CD4-positive, alpha-beta memory T cell (primary cell): ENCODE measurements at places on chromosomes 2 and 18. TPM values are rescaled to one million over a fixed set of nuclear protein-coding genes. Genes with fewer than 3 reads are reported as not detected.

GRCh38 chr2:111982822-111983221 lies 72.2 kb upstream of the TMEM87B start:
- DNase-seq = no peak

GRCh38 chr2:86603905-86604304 lies 19.8 kb downstream of the RNF103 start:
- no peak for DNase-seq

- DNase-seq = no peak
Measured at GRCh38 chr2:71379086-71379485, 47.5 kb downstream of the ZNF638 start.

DNA sequence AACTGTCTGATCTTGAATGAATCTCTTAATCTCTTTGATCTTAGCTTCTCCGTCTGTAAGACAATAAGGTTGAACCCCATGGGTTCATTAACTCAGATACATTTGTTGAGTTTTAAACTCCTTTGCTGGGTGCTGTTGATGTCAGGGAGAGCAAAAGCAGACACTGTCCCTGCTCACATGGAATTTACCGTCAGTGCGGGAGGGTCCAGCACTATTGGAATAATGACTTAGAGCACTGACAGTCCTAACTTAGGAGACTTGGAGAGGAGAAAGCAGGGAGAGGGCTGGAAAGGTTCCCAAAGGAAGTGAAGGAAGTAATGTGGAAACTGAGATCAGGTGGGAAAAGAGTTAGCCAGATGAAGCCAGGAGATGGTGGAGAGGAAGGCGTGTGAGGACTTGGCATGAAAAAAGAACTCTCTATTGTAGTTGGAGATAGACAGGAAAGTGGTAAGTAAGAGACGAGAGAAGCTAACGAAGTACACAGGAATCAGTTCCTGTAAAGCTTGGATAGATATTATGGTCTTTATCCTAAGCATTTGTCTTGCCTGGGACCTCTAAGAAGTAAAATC lies 141.4 kb upstream of the SERTAD2 start:
- no peak for DNase-seq

DNA sequence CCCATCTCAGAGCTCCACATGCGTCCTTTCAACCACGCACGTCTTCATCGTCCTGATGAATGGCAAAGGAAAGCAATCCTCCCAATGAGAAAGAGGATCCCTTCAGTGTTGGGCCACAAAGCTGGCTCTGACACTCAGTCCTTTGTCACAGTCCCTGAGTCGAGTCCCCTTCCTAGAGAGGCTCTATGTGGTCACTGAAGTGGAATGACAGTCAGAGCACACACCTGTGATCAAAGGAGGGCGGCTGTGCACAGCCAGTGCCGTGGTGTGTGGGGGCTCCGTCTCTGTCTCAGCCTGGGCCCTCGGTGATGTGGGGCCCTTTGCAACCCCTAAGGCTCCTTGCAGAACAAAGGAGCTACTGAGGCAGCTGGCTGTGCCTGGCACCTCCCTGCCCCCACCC lies 157.3 kb upstream of the APCDD1 start:
- no peak for DNase-seq

GRCh38 chr18:79819064-79819967 lies 21.6 kb downstream of the KCNG2 start:
- no peak for DNase-seq

DNA sequence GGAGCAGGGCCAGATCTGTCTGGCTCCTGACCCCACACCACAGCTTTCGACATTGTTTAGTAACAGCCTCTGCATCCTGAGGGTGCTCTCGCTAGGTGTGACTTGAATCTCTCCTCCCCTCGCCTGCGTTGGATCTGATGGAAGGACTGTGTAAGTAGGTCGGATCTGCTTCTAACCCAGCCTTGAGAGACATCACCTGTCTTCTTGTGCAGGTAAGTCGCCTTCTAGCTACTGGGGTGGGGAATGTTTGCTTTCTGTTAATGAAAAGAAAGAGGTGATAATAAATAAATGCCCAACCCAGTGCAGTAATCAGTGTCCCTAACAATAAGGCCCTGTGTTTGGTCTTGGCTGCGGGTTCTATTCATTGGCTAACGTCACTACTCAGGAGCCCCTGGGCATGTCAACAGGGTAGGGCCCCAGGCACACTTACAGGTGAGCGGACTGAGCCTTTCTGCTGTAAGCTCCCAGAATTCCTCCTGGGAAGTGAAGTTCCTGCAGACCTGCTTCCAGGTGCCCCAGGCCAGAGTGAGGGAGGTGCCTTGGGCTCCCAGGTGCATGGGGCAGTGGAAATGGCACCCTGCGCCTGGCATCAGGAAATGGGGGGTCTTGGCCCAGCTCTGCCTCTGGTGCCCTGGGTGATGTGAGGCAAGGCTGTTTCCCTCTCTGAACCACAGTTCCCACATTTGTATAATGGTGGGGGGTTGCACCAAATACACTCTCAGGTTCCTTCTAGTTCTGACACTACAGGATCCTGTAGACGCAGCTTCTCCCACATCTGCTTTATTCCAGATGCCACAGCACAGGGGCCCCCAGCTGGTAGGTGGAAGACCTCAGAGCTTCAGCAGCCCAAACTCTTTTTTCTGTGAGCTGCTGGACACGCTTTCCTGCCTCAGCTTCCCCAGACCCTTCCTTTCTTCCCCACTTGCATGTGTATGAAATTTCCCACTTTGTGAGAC lies 11.2 kb upstream of the FOSL2 start:
- no peak for DNase-seq

GRCh38 chr2:144501627-144502026 lies 18.3 kb downstream of the ZEB2 start:
- no peak for DNase-seq

GRCh38 chr2:198186257-198186656 lies 381.9 kb downstream of the PLCL1 start:
- no peak for DNase-seq

- DNase-seq = peak; percentile 19
Measured at GRCh38 chr2:63977904-63978303, 41.3 kb downstream of the VPS54 start.

GRCh38 chr18:33470216-33470615 lies 29.7 kb upstream of the CCDC178 start:
- no peak for DNase-seq

DNA sequence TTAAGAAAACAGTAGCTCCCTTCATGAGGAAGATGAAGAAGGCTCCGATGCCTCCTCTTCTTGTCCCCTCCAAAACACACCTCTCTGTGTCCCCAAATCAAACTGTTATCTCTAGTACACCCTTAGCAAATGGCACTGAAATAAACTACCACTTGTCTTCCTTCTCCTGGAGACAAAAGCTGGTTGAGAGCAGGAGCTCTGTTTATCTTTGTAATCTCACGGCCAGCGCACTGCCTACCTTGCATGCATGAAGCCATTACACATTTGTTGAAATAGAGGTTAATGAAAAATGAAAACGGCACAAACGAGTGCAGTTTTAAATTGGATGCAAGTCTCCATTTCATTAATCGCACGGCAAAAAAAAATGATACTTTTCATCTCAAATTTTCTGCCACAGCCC lies 113.7 kb downstream of the EPB41L3 start:
- DNase-seq = no peak

DNA sequence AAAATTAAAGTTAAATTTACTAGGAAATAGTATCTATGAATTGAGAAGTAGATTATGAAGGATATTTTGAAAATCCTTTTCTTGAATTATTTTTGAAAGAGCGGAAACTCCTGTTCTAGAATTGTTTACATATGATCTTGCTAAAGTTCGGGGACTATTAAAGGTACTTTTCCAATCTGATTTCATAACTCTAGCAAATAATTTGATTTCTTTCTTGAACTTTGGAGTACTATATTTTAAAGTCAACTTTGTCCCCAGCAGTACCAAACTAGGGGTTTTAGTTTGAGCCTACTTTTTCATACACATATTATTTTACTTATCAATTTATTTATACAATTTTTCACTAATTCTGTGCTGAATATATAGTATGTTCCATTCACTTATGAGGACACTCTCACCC lies 364.7 kb downstream of the FSIP2 start:
- no peak for DNase-seq

- DNase-seq = no peak
Measured at GRCh38 chr2:196516564-196516963, 123.0 kb upstream of the CCDC150 start.

GRCh38 chr2:163943403-163944346 lies 207.9 kb upstream of the FIGN start:
- no peak for DNase-seq

DNA sequence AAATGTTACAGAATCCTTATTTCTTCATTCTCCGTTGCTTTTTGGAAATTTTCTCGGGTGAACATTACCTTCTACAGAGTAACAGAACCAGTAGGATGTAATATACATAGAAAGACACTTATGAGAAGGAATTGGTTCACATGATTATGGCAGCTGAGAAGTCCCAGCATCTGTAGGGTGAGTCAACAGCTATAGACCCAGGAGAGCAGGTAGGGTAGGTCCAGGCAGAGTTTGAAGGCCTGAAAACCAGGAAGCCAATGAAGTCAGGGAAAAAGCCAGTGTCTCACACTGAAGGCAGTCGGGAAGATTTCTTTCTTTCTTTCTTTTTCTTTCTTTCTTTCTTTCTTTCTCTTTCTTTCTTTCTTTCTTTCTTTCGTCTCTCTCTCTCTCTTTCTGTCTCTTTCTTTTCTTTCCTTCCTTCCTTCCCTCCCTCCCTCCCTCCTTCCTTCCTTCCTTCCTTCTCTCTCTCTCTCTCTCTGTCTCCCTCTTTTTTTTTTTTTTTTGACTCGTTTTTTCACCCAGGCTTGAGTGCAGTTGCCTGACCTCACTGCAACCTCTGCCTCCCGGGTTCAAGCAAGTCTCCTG lies 15.1 kb upstream of the YES1 start:
- no peak for DNase-seq

DNA sequence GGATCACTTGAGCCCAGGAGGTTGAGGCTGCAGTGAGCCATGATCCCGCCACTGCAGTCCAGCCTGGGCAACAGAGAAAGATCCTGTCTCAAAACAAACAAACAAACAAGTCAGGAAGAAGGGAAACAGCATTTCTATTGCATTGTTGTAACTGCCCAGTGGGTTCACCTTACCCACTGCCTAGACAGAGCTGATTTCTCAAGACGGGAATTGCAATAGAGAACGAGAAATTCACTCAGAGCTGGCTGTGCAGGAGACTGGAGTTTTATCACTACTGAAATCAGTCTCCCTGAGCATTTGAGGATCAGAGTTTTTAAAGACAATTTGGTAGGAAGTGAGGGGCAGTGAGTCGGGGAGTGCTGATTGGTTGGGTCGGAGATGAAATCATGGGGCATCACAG lies 24.2 kb upstream of the RTTN start:
- no peak for DNase-seq

- DNase-seq = no peak
Measured at GRCh38 chr2:218505754-218506371, 62.3 kb downstream of the USP37 start.

- no peak for DNase-seq
Measured at GRCh38 chr2:58539973-58540372, 298.8 kb upstream of the FANCL start.

DNA sequence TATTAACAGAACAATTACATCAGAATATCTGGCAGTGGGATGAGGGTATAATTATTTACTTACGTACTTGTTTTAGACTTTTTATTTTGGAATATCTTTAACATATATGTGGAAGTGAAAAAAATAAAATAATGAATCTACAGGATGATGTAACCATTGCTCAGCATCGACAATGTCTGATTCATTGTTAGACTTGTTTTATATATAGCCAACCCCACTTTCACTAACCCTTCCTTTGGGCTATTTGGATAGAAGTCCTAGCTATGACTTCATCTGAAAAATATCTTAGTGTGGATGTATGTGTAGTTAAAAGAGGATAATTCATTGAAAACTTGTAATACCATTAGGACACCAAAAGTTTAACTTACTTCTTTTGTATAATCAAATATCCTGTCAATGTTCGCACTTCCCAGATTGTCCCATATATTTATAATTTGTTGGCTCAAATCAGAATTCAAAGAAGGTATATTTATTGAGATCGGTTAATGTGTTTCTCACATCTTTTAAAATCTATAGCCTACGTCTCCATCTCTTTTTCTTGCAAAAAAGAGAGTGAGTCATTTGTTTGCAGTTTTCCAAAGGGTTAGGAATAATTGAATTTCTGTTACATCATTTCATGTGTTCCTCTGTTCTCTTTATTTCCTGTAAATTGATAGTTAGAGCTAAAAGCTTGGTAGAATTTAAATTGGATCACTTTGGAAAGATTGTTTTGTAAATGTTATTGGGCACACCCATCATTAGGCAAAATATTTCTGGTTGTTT lies 506.1 kb upstream of the FAM98A start:
- no peak for DNase-seq

GRCh38 chr18:12947285-12948049 lies at the start of gene SEH1L:
Gene SEH1L (plus strand): TSS chr18:12948011. CDS start chr18:12948122, 111 bp downstream.
- DNase-seq = peak; percentile 98

- no peak for DNase-seq
Measured at GRCh38 chr2:134954065-134954464, 35.4 kb downstream of the CCNT2 start.

GRCh38 chr2:16336916-16337315 lies 328.7 kb downstream of the CYRIA start:
- DNase-seq = no peak

IL1A gene
- not detected for total RNA-seq

GKN2 gene
- not detected for total RNA-seq

PSTPIP2 gene
- total RNA-seq = 13.3 TPM

KIAA2012 gene
- total RNA-seq = not detected

IL1F10 gene
- total RNA-seq = not detected

LYG2 gene
- total RNA-seq = not detected

RND3 gene
- not detected for total RNA-seq

DPY30 gene
- 51.3 TPM for total RNA-seq

DRC1 gene
- total RNA-seq = not detected

RAB6C gene
- 0.11 TPM for total RNA-seq

POMC gene
- 3.6 TPM for total RNA-seq
